ENCODE measurements at places on chromosomes 13 and 19.

- DNase-seq = no peak
These were observed 7.9 kb downstream of the SIPA1L3 start for GRCh38 chr19:37914908-37915307.

DNA sequence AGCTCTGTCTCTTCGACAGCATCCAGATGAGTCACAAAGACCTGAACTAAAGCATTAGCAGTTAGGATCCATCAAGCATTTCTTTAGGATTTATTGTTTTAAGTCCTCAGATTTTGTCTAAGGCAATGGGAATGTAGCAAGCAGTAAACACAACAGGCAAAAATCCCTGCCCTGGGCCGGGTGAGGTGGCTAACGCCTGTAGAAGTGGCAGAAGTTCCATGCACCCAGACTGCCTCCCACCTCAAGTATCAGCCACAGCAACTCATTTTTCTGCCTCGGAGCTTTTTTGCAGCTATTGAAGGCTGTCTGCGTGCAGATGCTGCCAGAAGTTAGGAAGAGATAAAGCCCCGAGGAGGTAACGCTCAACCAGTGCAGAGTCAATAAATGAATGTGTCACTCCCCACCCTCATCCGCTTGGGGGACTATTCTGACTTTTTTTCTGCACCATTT is 47.1 kb upstream of the MRI1 start:
- DNase-seq = no peak

- DNase-seq = no peak
These were observed 2.7 kb downstream of the C2CD4C start for GRCh38 chr19:406135-406781.

DNA sequence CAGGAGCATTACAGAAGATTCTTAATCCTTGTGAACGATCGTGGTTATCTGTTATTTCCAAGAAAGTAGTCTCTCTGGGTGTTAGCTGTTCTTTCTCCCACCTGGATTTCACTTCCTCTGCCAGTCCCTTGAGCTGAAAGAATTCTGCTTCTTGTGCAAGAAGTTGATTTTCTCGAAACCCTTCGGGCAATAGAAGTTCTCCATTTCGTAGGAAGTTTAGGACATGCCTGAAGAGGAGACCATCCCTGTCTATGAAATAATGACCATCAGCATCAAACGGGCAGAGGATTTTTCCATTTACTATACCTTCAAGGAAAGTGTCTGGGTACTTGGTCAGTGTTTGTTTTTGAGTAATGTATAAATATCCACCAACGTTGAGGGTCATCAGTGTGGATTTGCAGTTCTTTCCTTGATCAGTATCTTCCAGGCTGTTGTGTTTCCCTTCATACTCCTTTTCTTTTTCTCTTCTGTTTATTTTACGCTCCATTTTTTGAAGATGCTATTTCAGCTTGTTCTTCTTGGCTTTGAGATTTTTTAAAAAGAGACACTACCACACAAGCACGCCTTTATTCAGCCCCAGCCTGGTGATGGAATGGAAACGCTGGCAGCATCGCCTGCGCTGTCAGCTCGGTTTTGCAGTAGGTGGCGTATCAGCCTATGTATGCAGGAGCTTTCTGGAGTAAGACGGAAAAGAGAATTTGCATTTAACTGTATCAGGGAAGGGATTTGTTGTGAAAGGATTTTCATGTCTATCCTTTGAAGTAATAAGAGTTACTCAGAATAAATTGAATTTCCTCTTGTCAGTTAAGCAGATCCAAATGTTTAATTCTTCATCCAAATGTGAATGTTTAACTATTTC is 6.5 kb downstream of the KCTD4 start:
- DNase-seq = no peak

GRCh38 chr13:92547266-92547665 is 679.3 kb upstream of the GPC6 start:
- no peak for DNase-seq

DNA sequence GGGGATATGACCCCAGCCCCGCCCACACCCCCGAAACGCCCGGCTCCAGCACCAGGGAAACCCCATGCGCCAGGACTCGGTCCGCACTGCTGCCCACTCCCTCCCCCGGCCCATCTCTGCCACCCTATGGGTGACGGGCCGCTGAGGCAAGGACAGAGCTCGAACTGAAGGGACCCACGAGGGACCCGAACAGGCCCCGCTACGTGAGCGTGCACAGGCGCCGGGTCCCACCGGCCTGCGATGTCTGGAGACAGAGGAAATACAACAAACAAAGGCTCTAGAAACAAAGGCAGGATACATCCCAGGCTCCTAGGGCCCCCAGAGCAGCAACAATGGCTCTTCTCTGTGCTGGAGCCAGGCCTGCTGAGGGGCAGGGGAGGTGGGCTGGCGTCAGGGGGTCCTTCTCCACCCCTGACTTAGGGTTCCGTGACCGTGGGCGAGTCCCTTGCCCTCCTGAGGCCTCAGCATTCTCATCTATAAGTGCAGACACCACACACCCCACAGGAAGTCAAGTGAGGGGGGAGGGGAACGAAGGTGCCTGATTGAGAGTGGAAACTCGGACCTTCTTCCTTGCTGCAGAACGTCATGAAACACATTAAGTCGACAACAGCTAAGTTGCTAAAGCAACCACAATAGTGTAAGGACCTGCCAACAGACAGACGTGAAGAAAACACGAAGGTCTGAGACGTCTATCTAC is 3.1 kb downstream of the ABHD17A start:
- peak; percentile 63 for DNase-seq
